ENCODE measurements at places on chromosomes 3 and 15.

- DNase-seq = no peak
Measured at GRCh38 chr3:39277893-39278615, 1.8 kb downstream of the CX3CR1 start.

- DNase-seq = peak; percentile 38
Measured at GRCh38 chr3:25423780-25424588, 4.1 kb upstream of the RARB start.

GRCh38 chr3:10274601-10275000 lies 18.1 kb downstream of the GHRL start:
- DNase-seq = no peak

GRCh38 chr3:38588371-38588971 lies 61.0 kb downstream of the SCN5A start:
- DNase-seq = no peak

DNA sequence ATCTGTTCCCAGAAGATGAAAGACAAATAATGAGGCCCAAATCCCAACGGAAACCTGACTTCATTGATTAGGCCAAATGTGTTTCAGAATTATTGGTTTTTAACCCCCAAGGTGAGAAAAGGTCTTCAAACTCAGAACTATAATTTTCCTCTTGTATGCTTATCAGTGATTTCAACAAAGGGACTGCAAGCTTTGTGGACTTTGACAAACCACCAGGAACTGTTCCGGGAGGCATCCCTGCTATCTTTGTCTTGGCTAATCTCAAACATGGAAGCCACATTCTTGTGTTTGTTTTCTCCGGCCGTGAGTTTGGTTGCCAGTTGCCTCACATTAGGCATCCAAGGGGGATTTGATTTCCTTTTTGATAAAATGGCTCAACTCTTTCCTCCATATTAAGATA lies 19.5 kb downstream of the ARHGEF3 start:
- no peak for DNase-seq

GRCh38 chr3:122132949-122133540 lies 50.4 kb upstream of the CASR start:
- DNase-seq = no peak

GRCh38 chr3:176055836-176056235 lies 1141.4 kb downstream of the TBL1XR1 start:
- no peak for DNase-seq

GRCh38 chr3:8639659-8640000 lies 5.0 kb downstream of the SSUH2 start:
- no peak for DNase-seq

DNA sequence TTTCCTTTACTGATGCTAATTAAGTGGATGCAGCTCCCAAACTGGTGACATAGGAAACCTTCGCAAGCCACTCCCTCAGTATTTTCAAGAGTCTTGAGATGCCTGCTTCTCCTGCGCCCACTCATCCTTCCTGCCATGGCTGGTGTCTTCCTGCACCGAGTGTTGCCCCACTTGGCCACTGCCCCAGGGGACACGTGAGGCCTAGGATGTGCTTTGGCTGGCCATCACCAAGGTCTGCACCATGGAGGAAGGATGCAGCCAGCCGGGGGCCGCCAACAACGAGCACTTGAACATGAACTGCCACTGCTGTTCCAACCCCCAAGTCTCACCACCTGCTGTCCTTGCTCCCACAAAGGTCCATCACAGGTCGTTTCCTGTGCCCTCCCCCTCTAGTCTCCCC lies 34.1 kb downstream of the EPHB3 start:
- DNase-seq = no peak

- DNase-seq = peak; percentile 10
Measured at GRCh38 chr3:35422836-35423601, 216.3 kb upstream of the ARPP21 start.

GRCh38 chr3:7290077-7290825 lies 429.3 kb downstream of the GRM7 start:
- no peak for DNase-seq

- no peak for DNase-seq
Measured at GRCh38 chr3:128841926-128842920, 37.2 kb upstream of the ACAD9 start.

GRCh38 chr15:37880009-37880834 lies 54.2 kb upstream of the TMCO5A start:
- peak; percentile 35 for DNase-seq

DNA sequence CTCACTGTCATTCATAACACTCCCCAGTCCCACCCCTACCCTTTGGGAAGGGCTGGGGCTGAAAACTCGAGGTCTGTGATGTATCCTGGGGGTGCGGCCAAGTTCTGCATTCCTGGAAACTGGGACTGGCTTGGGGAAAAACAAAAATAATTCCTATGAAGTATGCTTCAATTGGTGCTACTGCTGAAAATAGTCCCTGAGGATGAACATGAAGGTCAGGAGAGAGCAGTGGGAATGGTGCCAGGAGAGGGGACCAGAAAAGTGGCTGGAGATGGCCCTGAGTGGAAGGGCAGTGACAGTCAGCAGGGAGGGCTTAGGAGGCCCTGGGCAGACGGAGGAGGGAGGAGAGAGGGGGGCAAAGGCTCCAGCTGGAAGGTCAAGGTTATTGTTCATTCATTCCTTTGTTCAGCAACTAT lies 4.8 kb upstream of the ISLR start:
- DNase-seq = no peak

- no peak for DNase-seq
Measured at GRCh38 chr3:116591236-116591635, 118.3 kb upstream of the TUSC7 start.

DNA sequence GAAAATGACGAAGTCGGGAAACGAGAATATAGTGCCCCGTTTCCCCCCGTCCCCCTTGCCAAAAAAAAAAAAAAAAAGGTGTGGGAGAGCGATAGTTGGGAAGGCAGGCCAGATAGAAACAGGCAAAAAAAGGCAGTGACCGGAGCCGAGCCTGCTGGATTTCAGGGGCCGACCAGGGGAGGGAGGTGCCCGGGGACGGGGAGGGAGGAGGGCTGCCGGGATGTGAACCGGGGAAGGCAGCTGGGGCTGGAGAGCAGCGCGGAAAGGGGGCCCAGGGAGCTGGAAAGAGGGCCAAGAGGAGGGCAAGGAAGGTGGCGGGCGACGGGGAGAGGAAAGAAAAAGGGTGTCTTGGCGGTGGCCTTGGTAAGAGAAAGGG lies 837 bp downstream of the LRRN1 start:
- peak; percentile 41 for DNase-seq

- DNase-seq = no peak
Measured at GRCh38 chr15:70253461-70254156, 155.9 kb upstream of the TLE3 start.

DNA sequence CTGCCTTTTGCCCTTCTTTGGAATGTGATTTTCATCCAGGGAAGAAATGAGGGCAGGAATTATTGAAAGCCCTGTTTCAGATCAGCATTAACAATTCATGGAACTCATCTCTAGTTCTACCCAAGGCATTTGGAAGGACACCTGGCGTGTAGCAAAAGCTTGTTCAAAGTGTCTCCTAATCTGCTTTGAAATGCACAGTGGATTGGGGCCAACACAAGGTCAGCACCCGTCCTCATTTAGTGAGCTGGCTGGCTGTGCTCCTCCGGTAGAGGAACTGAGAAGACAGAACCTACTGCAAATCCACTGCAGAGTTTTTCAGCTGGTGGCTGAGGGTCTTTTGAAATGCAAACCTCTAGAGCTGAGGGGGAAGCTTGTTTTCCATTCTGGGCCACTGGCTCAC lies 141.6 kb upstream of the STT3B start:
- DNase-seq = no peak

DNA sequence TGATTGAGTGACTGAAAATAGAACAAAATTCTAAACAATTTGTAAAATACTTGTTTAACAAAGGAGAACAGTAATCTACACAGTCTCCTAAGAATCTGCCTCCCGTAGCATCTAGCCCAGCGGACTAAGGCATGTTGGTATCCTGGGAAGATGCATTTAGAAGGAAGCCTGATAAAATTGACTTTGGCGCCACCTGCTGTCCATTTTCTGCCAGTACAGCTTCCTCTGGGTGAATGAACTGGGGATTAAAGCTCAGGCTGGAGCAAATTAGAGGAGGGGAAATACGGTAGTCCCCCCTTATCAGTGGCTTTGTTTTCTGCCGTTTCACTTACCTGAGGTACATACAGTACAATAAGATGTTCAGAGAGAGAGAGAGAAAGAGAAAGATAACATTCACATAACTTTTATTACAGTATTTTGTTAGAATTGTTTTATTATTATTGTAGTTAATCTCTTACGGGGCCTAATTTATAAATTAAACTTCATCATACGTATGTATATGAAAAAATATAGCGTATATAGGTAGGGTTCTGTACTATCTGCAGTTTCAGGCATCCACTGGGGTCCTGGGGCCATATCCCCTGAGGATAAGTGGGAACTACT lies 191.6 kb downstream of the GAP43 start:
- DNase-seq = peak; percentile 68

GRCh38 chr15:70061696-70062270 lies 35.9 kb downstream of the TLE3 start:
- no peak for DNase-seq

Data from urothelium cell line (cell line).